ENCODE measurements at places on chromosomes 1 and 21. TPM values are rescaled to one million over a fixed set of nuclear protein-coding genes. Genes with fewer than 3 reads are reported as not detected.

- DNase-seq = no peak
Measured at GRCh38 chr1:27116232-27116631, 38.7 kb downstream of the SLC9A1 start.

- no peak for DNase-seq
Measured at GRCh38 chr21:43983860-43984420, 28.2 kb upstream of the TRAPPC10 start.

DNA sequence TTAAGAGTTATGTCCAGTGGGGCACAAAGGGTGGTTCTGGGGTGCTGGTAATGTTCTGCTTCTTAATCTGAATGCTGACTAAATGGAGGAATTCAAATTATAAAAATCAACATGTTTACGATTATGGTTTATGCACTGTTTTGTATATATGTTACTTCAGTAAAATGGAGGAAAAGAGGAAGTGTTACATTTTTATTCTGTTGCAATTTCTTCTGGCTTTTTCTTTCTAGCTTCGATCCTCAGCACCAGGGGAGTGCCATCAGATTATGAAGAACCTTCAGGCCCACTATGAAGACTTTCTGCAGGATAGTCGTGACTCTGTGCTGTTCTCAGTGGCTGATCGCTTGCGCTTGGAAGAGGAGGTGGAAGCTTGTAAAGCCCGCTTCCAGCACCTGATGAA is 105.5 kb downstream of the MACF1 start:
- DNase-seq = no peak

- no peak for DNase-seq
Measured at GRCh38 chr1:57258557-57259325, 165.1 kb downstream of the DAB1 start.

- DNase-seq = peak; percentile 78
Measured at GRCh38 chr1:9231648-9232332, 2.8 kb upstream of the H6PD start.

PSMG1 gene
- 61.3 TPM for total RNA-seq

DNA sequence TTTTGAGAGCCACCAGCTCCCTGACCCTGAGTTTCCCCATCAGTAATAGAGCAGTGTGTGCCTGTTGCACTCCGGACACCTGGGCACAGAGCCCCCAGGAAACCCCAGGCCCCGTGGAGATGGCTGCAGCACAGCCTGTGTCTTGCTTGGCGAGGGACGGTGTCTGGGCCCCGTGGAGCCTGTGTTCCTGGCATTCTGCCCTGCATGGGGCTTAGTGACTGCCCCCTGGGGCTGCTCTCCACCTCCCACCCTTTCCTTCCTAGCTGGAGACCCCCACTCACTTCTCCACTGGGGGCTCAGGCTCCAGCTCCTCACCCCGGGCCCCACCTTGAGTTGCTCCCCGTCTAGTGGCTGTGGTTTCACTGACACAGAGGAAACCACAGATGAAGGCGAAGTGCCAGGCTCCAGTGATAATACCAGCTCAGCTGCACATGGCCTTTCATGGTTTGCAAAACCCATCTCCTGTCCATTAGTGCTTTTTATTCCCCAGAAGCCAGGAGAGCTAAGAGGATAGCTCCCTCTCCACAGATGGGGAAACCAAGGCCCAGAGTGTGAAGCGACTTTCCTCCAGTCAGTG is 39.4 kb downstream of the DMRTB1 start:
- no peak for DNase-seq

GRCh38 chr1:201891451-201892045 is 2.9 kb downstream of the SHISA4 start:
- no peak for DNase-seq

NBPF10 gene
- 1.3 TPM for total RNA-seq

PPIH gene
- total RNA-seq = 40.8 TPM

DNA sequence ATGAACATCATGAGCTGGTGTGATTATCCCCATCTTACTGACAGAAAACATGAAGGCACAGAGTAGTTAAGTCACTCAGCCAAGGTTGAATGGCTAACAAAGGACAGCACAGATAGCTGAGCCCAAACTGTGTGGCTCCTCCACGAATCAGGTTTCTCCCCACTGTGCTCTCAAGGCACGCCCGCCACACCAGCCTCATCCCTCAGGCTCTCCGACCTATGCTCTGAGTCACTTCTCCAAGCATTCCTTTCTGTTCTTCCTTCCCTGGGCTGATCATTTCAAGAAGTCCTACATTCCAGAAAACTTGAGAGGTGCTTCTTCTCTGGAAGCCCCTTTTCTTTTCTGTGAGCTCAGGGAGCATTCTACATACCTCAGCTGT is 25.3 kb upstream of the SDC3 start:
- peak; percentile 76 for DNase-seq

PIGR gene
- total RNA-seq = 0.51 TPM

- DNase-seq = no peak
Measured at GRCh38 chr1:4689271-4689935, 35.0 kb downstream of the AJAP1 start.

PRR9 gene
- total RNA-seq = not detected

LCE1E gene
- total RNA-seq = not detected

- DNase-seq = no peak
Measured at GRCh38 chr1:107479865-107480350, 339.1 kb downstream of the NTNG1 start.

- peak; percentile 23 for DNase-seq
Measured at GRCh38 chr21:29072873-29073221, 601 bp downstream of the CCT8 start.

GRCh38 chr1:2944705-2945104 is 76.6 kb upstream of the ACTRT2 start:
- no peak for DNase-seq

DNA sequence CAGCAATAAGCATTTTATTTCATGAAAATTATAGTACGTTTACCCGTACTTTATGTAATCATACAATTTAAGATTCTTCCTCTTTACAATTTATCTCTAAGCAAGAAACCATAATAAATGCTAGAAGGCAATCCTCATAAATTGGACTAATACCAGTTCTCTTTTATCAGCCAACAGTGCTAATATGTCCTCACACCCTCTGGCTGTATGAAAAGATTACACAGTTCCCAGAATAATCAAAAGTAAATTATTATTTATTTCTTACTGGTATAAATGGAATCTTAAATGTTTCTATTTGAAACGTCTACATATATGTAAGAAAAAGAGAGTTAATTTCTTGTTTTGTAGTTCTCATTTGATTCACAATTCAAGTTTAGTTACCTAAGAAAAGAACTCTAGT is 3.1 kb upstream of the CDKN2C start:
- DNase-seq = no peak

EPHB2 gene
- 10.0 TPM for total RNA-seq

DNA sequence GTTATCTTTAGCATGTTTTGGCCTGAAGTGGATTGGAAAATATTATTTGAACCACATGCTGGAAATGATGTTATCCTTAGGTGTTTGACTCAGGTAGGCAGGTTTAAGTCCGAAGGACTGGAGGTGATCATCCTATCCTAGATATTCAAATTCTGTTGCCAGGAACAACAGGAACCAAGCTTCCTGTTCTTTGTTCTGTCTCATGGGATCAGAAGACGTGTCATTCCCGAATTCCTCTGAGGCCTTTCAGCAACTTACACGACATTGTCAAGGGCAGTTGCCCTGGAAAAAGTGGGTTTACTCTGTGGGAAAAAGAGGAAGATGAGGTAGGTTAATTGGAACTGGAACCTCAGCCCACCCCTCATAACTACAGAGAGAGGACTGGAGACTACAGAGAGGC is 36.6 kb downstream of the SLAMF6 start:
- DNase-seq = peak; percentile 10

DNA sequence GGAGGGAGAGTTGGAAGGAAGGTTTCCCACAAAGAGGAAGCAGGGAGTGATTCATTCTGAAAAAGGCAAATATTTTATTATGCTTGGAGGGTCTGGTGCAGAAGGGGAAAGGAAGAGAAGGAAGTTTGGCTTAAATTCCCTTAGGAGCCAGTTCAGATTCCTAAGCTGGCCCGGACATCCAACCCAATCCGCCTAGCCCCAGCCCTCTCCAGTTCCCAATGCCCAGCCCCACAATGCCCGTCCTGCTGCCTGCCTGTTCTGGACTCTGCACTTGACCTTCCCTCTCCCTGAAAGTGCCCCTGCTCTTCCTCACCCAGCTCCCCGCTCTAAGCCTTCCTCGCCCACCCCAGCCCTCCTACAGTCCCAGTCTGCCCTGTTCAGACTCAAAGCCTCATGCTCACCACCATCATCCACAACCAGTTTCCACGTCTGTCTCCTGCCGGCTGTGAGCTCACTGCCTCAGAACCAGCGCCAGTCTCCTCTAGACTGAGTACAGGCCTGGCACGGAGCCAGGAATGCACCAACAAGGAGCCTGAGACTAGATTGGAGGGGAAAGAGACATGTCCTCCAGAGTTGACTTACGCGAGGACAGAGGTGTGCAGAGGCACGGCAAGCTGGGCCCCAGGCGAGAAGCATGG is 18.9 kb downstream of the CAPN2 start:
- peak; percentile 47 for DNase-seq
